ENCODE measurements at places on chromosomes 1 and 21. TPM values are rescaled to one million over a fixed set of nuclear protein-coding genes. Genes with fewer than 3 reads are reported as not detected.

Gene ASCL5
- total RNA-seq, result not detected

Gene SASS6
- total RNA-seq, result 10.9 TPM

Gene SLC44A5
- total RNA-seq, result 0.12 TPM

Gene COG2
- total RNA-seq, result 16.5 TPM

Gene CALML6
- total RNA-seq, result not detected

Gene KCNA3
- total RNA-seq, result under 0.01 TPM

Gene DDR2
- 58.2 TPM for total RNA-seq

Gene KIF14
- total RNA-seq, result 25.4 TPM

Gene MARK1
- 3.7 TPM for total RNA-seq

Gene LRRC7
- total RNA-seq, result 0.12 TPM

Gene UBASH3A
- not detected for total RNA-seq

Gene IL20
- total RNA-seq, result not detected

Gene GJC2
- total RNA-seq, result 0.39 TPM

Gene DHCR24
- 67.8 TPM for total RNA-seq

All from RPMI7951 (cell line).